ENCODE measurements at places on chromosomes 1 and 21. TPM values are rescaled to one million over a fixed set of nuclear protein-coding genes. Genes with fewer than 3 reads are reported as not detected.

Gene FHAD1
- 1.3 TPM for total RNA-seq

Gene GJA5
- total RNA-seq = 0.87 TPM

Gene CYP4B1
- 3.2 TPM for total RNA-seq

Gene ITGB2
- total RNA-seq = 8.8 TPM

Gene TTC22
- 10.3 TPM for total RNA-seq

Gene OR2T29
- not detected for total RNA-seq

Gene C1orf226
- total RNA-seq = 2.6 TPM

Gene CATSPERE
- total RNA-seq = 1.8 TPM

Gene PLEKHN1
- total RNA-seq = 2.6 TPM

Gene GPR3
- not detected for total RNA-seq

Gene ITLN1
- not detected for total RNA-seq

DNA sequence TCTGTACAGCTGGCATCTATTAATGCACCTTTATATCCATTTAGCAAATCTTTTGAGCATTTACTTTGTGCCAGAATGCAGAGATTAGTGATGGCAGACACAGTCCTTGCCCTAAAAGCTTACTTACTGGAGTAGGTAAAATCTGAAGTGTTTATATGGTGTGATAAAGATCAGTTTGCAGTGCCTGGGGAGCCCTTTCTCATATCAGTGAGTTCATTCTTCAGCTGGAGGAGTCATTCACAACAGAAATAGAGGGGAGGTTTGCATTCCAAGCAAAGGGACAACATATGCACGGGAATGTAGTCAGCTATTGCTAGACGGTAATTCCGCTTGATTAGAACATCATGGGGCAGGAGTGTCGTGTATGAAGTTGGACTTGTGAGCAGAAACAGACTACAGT is 8.4 kb downstream of the SLC35F3 start:
- no peak for DNase-seq

DNA sequence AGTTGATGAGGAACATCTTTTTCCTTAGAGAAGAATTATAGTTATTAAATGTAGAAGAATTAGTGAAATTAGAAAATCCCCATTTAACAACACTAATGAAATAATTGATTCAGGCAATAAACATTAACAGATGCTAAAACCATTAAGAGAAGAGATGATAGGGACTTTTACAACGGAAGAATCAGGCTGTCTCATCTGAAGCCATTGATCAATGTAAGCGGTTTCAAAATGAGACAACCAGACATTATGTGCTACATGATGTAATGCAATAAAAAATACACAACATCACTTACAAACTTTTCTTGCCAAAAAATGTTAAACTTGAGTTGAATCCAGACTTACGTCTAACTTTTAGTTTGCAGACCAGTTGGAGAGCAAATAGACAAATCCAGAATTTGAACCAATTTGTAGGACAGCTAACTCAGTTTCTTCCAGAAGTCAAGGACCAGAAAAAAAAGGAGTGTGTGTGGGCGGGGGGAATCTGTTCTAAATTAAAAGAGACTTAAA is 165.4 kb upstream of the DPT start:
- DNase-seq = no peak

GRCh38 chr1:168098534-168099320 is 38.0 kb downstream of the GPR161 start:
- DNase-seq = no peak

GRCh38 chr1:84365225-84366221 is 32.8 kb upstream of the DNASE2B start:
- peak; percentile 99 for DNase-seq

DNA sequence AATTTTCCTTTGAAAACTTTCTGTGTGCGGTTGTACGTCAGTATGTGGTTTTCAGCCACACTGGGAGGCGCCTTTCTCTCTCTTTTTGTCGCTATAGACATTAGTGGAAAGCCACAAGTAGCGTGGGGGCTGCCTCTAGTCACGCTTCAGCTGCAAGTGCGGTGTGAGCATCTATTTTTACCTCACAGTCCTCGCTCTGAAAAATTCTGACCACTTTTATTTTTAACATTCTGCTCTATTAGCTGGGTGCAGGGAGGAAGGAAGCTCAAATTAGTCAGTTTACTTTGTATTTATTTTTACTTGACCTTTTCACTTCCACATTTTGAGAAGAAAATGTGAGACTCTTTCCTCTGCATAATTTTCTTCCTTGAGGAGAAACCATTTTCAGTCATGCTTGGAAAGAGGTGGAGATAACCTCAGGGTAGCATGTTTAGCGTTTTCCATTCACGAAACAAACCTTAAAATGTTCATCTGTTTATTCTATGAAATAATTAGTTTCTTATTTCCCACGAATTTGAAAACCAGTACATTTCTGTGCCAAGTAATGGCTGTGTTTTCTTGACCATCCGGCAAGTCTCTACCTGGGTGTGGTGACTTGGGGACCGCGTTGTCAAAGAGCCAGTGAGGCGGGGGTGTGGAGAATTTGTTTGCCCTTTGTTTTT is 35.6 kb downstream of the ADARB1 start:
- no peak for DNase-seq

DNA sequence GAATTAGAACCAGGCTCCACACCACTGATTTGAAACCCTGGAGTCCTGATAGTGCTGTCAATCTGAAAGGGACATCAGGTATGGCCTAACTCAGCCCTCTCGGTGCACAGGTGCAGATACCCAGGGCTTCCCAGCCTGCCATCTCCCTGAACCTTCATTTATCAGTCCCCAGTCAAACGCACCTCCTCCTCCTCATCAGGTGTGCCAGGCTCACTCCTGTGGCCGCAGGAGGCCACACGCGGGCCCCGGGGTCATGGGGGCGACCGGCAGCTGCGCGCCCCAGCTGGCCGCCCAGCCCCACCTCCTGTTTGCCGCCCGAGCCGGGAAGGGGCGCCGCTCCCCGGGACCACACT is 572 bp downstream of the FUCA1 start:
- no peak for DNase-seq

DNA sequence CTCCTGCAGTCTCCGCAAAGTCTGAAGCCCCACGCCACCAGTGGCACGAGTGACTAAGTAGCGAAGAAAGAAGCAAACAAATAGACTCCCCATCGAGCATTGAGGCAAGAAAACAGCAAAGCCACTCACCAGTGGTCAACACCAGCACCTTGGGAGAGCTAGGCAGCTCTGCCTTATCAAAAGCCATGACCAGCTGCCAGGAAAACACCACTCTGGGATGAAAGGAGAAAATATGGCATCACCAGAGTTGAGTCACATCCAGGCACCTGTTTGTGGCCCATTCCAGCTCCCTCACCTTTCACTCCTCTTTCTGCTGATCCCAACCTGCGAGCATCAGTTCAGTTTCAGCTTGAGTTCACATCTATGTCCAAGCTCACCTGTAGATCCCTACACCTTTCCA is 17.2 kb downstream of the PDZK1 start:
- no peak for DNase-seq

- no peak for DNase-seq
Observed at GRCh38 chr1:183040547-183040971, 17.3 kb downstream of the LAMC1 start.

- DNase-seq = no peak
Observed at GRCh38 chr1:42422737-42423136, 33.1 kb downstream of the ZMYND12 start.

GRCh38 chr1:24010650-24011049 is 30.5 kb upstream of the SRSF10 start:
- no peak for DNase-seq

DNA sequence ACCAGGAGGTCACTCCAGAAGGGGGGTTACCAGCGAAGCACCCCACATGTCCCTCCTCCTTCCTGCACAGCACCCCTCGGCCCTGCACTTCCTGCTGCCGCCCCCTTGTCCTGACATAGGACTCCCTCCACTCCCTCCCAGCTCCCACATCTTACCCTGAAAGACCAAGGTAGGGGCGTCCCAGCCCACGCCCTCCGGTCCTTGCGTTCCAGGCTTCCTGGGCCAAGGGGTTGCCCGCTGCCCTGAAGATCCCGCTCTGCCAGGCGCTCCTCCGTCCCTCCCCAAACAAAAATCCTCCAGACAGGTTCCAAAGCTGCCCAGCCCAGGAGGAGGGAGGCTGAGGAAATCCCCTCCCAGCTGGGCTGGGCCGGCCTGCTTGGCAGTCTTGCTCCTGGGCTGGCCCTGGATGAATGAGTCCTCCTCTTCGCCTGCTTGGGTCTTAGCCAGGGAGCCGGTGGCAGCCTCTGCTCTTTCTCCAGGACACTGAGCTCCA is at the start of gene RHBDL2:
RHBDL2 (minus strand) TSS at position 304 of the 493 bp plus-strand sequence. CDS start 22,618 bp downstream, outside the sequence.
- DNase-seq = peak; percentile 27

GRCh38 chr1:109290998-109291397 is 8.1 kb upstream of the PSRC1 start:
- no peak for DNase-seq

GRCh38 chr21:44260791-44261631 is 686 bp downstream of the DNMT3L start:
- no peak for DNase-seq

DNA sequence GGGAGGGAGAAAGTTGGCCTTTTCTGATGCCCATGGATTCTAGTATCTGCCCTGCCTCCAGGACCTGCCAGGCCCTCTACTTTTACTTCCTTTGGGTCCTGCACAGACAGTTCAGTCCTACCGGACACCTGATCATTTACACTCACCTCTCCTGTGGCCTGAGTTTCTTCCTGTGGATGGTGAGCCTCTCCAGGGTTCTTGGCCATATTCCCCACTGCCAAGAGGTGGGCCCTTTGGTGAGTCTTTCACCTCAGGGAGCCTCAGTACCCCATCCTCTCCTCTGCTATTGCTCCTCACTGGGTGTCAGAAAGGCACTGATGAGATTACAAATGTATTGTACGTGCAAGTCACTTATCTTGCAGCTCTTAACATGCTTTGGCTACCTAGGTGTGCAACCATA is 81.4 kb upstream of the ETV3 start:
- DNase-seq = no peak

DNA sequence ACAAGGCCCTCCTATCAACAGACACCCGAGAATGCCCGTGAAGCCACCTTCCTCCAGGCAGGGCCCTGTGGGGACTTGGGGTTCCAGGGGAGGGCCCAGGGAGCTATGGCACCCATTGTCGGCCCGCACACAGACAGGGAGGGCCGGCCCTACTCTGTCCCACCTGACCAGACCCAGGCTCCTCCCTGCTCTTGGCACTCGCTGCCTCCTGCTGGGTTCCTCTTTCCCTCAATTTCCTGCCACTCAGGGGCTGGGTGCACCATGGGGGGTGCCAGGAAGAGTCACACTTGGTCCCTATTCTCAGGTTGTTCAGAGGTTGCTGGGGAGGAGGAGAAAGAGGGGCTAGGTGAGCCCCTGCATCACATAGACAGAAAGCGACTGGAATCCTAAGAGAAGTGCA is 8.0 kb upstream of the OXCT2 start:
- DNase-seq = no peak

GRCh38 chr1:66137235-66137634 is 344.5 kb downstream of the PDE4B start:
- no peak for DNase-seq

Measured in renal cortical epithelial cell (primary cell).